ENCODE measurements at places on chromosomes 1 and 21.

DNA sequence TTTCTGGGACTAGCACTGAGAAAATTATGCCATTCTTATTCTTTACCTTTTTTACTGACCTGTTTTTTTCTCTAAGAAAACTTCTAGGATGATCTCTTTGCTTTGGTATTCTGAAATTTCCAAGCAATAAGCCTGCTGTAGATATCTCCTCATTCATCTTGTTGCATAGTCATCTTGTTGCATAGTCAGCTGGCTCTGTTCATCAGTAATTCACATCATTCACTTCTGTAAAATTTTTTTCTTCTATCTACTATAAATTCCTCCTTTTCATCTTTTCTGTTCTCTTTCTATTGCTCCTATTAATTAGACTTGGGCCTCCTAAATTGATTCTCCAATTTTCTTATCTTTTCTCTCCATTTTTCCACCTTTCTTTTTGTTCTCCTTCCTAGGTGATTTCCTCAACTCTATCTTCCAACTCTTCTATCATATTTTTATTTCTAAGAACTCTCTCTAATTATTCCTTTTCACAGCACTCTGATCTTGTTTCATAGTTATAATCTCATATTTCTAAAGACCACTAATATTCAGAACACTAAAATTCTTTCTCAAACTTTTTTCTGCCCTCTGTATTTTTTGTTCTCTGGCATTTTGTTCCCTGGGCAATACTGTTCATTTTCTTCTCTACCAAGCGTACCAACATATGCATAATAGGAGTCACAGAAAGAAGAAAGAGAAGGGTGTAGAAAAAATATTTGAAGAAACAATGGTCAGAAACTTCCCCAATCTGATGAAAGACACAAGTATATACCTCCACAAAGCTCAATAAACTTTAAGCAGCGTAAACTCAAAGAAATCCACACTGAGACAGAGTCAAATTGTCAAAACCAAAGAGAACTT lies 17.7 kb downstream of the TUT4 start:
- DNase-seq, result no peak

DNA sequence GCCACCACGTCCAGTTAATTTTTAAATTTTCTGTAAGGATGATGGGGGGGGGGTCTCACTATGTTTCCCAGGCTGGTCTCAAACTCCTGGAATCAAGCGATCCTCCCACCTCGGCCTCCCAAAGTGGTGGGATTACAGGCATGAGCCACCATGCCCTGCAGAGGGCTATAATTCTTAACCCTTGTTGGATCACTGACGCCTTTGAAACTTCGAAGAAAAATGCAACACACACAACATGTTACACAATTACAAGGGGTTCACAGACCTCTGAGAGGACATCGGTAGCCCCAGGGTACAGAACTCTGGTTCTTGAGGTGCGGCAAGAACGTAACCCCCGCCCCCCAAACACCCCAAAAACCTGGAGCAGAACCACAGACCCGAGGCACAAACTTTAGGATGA lies 8.4 kb upstream of the LUZP1 start:
- no peak for DNase-seq

DNA sequence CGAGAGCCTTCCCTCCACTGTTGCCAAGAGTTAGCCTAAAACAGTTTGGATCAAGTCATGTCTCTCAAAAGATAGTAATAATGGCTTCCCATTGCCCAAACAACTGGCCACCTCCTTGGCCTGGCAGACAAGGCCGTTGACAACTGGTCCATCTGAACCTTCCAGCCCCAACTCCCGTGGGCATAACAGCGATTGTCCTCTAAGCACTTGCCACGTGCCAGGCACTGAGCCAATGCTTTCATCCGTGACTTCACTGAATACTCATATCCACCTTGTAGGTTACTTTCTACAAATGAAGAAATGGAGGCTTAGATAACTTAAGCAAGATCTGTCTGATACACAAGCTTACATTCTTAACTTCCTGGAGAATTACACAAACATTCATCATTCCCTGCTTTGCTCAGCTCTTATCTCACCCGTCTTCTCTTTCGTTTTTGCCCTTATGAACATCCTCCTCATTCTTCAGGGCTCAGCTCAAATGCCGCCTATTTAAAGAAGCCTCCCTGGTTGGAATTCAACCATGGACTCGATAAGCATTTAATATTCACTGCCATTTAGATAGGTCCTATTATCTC lies 106.4 kb downstream of the KCND3 start:
- DNase-seq, result no peak

- no peak for DNase-seq
Measured at GRCh38 chr1:215457213-215457612, 109.9 kb upstream of the KCTD3 start.

DNA sequence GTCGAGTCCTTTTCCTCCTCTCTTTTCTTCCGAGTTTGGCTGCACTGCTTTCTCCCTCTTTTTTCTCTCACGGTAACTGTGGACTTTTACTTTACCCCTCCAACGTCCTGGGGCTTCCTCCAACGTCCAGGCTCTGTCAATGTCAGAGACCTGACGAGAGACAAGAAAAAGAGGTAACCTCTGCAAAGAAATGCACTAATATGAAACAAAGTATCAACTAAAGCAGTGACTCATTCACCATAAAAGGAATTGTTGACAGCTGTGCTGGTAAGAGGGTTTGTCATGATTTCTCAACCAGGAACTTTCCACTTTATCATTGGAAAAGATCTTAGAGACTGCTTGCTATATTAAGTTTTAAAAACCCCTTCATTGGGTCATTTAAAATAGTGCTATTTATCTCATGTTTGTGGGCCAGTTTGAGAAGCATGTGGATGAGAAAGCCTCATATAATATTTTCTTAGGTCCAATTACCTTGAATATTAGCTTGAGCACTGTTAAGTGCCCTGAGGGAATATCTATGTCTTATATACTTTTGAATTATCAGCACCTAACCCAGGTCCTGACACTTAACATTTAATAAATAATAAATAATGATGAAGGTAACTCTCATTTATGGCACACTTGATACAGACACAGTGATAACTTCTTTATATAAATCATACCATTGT lies at the start of gene GBP2:
Gene GBP2, minus strand, starts transcription at position 202 of the 668 bp plus-strand sequence. CDS start 4,148 bp downstream, outside the sequence.
- peak; percentile 84 for DNase-seq
